ENCODE measurements at places on chromosomes 6 and 20. TPM values are rescaled to one million over a fixed set of nuclear protein-coding genes. Genes with fewer than 3 reads are reported as not detected.

Gene FRS3
- 2.6 TPM for total RNA-seq

Gene NEU1
- total RNA-seq, result 21.2 TPM

DNA sequence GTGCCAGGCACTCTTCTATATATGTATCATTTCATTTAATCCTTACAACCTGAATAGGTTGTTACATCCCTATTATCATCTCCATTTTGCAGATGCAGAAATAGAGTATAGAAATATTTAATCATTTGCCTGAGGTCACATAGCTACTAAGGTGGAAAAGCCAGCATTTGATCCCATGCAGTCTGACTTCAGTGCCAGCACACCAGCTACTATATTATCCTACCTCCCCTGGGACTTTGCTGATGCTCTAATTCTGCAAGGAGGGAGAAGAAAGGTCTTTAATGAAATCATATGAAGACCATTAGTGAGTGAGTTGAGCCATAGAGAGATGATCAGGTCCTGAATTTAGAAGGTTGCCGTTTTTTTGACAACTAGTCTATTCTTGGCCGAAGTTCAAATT, 53.7 kb downstream of the TOP1 start:
- no peaks in the 10 kb centered on the region for H3K4me1 ChIP-seq
- no peaks in the 10 kb centered on the region for H3K27me3 ChIP-seq

GRCh38 chr20:48392407-48393310, 435.1 kb downstream of the PREX1 start:
- H3K36me3 ChIP-seq, result no peaks in the 10 kb centered on the region
- H3K4me3 ChIP-seq, result no peak overlapping the region
